ENCODE measurements at places on chromosomes 12 and 14.

DNA sequence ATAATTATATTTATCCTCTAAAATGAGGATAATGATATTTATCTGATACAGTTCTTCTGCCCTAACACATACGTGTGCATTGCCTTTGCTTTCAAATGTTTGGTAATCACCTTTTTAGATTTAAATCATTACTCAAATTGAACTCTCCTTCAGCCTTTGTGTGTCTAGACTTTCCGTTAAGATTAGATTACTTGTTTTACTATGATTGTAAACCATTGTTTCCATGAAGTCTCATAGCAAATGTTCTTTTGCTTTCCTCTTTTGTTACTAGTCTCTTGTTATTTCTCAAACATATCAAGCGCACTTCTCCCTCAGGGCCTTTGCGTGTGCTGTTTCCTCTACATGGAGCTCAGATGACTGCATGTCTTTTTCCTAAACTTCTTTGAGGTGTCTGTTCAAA lies 63.7 kb downstream of the ETV6 start:
- H3K36me3 ChIP-seq: no peaks in the 10 kb centered on the region
- no peak for DNase-seq
- no peaks in the 10 kb centered on the region for H3K27me3 ChIP-seq
- no peak overlapping the region for H3K4me3 ChIP-seq

- no peak overlapping the region for H3K4me3 ChIP-seq
- no peak overlapping the region for H3K27ac ChIP-seq
- no peak for DNase-seq
- H3K36me3 ChIP-seq: no peaks in the 10 kb centered on the region
- peaks cover 2% of the 10 kb centered on the region for H3K4me1 ChIP-seq
- H3K27me3 ChIP-seq: peaks cover 3% of the 10 kb centered on the region
Observed at GRCh38 chr12:65590318-65590717, 234.0 kb upstream of the HMGA2 start.

- H3K27me3 ChIP-seq: no peaks in the 10 kb centered on the region
- H3K4me3 ChIP-seq: no peak overlapping the region
- peaks cover 8% of the 10 kb centered on the region for H3K4me1 ChIP-seq
- no peak for DNase-seq
Observed at GRCh38 chr14:68405961-68406360, 386.9 kb downstream of the ZFP36L1 start.

DNA sequence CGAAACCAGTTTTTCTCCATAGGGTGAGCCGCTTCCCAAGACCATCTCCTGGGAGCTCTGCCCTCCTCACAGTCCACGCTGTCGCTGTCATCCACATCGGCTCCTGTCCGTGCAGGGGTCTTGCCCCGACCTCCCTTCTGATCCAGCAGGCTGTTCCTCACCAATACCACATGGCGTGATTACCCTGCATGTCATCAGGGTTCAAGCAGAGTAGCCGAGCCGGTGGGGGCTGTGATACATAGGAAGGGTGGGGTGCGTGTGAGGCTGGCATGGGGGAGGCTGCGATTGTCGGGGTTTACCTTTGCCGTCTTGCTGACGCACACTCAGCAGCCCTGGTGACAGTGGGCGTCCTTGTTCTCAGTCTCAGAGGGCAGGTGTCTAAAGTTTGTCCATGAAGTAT lies 17.0 kb downstream of the TEDC1 start:
- no peaks in the 10 kb centered on the region for H3K36me3 ChIP-seq
- DNase-seq: no peak
- H3K27me3 ChIP-seq: no peaks in the 10 kb centered on the region
- H3K4me3 ChIP-seq: no peak overlapping the region
- H3K27ac ChIP-seq: no peak overlapping the region

DNA sequence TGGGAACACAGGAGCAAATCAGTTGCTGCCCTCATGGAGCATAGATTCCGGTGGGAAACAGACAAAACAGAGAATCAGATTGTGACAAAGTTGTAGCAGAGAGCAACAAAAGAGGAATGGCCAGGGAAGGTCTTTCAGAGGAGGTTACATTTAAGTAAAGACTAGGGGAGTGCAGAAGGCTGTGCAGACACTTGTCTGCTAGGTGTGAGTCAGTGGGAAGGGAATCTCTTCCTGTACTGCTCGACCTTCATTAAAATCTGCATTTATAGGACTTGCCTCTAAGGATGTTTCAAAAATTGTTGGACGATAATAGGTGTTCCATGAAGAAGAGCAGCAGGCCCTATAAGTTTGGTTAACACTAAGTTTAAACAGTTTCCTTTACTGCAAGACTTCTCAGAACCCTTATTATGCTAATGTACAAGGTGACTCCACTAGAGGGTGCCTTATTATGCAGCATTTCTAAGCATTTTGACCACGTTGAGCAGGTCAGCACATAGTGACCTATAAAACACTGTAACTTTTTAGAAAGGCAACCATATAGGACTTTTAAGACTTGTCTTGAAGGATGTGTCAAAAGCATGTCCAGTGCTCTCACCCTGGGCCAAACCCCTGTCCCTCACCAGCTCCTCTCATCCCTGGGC lies 91.8 kb upstream of the RIC8B start:
- no peaks in the 10 kb centered on the region for H3K27me3 ChIP-seq
- no peaks in the 10 kb centered on the region for H3K36me3 ChIP-seq
- no peaks in the 10 kb centered on the region for H3K4me1 ChIP-seq

DNA sequence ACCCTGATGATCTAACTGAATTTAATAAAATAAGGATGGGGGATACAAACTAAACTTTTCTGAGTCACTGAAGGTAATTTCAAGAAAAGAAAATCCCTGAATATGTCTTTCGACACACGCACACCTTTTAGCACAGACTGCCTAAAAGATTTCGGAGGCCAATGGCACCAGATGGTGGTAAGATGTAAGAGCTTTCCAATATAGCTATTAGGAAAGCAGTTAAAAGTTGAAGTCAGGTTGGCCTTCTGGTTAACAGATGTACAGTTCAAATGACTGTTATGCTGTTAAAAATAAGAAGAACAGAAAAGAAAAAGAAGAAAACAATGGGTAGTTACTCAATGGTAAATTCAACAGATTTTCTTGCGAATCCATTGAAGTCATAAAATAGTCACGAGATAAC lies 80.7 kb upstream of the KRR1 start:
- H3K27ac ChIP-seq: no peak overlapping the region
- no peak overlapping the region for H3K4me3 ChIP-seq
- no peaks in the 10 kb centered on the region for H3K36me3 ChIP-seq
- H3K27me3 ChIP-seq: no peaks in the 10 kb centered on the region

- no peaks in the 10 kb centered on the region for H3K27me3 ChIP-seq
- H3K4me1 ChIP-seq: no peaks in the 10 kb centered on the region
- no peaks in the 10 kb centered on the region for H3K36me3 ChIP-seq
- peak overlapping the region; percentile 28 for H3K27ac ChIP-seq
- H3K4me3 ChIP-seq: no peak overlapping the region
Observed at GRCh38 chr12:117042171-117042842, 56.9 kb downstream of the TESC start.

DNA sequence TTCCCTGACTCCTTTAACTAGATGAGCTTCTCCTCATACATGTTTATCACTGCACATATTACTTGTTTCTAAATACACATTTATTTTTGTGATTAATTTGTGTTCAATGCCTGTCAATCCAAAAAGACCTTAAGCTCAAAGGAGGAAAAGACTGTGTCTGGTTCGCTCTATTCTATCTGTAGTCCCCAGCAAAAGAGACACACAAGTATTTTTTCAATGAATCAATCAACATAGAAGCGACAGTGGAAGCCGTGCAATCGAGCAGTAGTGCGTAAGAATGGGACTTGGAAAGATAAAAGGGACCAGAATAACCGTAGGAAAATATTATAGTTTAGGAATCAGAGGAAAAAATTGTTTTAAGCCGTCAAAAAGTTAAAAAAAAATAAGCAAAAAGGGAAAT lies 951 bp downstream of the WDHD1 start:
- DNase-seq: no peak
- no peaks in the 10 kb centered on the region for H3K36me3 ChIP-seq
- peaks cover 11% of the 10 kb centered on the region for H3K4me1 ChIP-seq
- no peak overlapping the region for H3K27ac ChIP-seq
- H3K4me3 ChIP-seq: no peak overlapping the region
- no peaks in the 10 kb centered on the region for H3K27me3 ChIP-seq
